ENCODE measurements at places on chromosomes 6 and 20. TPM values are rescaled to one million over a fixed set of nuclear protein-coding genes. Genes with fewer than 3 reads are reported as not detected.

The CST2 gene
- not detected for total RNA-seq

The TUBB1 gene
- total RNA-seq: 0.11 TPM

The HLA-DRA gene
- 585 TPM for total RNA-seq

DNA sequence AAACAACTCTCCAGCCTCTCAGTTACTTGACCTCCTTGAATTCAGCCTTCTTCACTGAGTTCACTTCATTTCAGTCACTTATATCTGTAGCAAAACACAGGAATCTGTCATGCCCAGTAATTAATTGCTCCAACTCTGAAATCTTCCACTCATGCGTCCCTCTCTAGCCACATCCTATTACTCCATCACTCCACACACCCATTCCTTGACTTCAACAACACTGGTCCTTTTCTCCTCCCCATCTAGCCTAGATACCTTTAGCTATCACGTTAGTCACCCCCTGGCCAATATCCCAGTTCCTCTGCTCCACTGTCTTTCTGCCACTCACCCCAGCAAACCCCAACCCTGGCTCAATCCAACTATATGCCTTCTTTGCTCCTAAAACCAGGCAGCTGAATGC, 7.7 kb downstream of the ZHX3 start:
- no peak for DNase-seq

DNA sequence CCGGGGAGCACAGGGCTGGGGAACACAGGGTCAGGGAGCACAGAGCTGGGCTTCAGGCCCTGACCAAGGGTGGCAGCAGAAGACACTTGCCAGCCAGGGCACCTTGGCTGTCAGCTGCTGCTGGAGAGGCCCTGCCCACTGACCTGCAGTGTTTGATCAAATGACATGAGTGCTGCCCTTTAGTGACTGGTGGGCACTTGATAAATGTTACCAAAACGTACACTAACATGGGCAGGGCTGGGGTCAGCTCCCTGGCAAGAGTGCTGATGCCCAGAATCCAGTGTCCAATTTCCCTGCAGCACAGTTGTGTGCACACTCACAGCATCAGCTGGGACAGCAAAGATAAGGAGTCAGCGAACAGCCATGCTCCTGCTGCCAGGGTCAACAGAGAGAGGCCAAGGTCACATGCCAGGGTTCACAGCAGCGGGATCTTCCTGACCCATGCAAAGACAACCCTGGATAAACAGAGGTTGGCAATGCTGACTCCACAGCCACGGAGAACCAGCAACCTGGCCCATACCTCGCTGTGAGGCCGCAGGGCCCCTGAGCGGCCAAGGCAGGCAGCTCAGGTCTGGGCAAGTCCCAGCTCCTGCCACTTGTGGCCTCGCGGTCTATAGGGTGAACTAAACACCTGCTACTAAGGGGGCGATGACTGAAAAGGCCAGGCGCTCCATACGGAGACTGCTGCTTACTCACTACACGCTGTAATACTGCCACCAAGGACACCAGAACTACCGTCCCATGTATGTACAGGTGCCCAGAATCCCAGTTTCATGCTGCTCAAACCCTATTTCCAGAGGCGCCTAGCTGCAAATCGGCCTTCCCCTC, 46.3 kb downstream of the NINL start:
- DNase-seq: no peak

- DNase-seq: no peak
Observed at GRCh38 chr6:1399085-1399780, 9.9 kb downstream of the FOXF2 start.

- DNase-seq: no peak
Observed at GRCh38 chr6:119012521-119012920, 65.9 kb downstream of the FAM184A start.

The ABHD16B gene
- 0.29 TPM for total RNA-seq

DNA sequence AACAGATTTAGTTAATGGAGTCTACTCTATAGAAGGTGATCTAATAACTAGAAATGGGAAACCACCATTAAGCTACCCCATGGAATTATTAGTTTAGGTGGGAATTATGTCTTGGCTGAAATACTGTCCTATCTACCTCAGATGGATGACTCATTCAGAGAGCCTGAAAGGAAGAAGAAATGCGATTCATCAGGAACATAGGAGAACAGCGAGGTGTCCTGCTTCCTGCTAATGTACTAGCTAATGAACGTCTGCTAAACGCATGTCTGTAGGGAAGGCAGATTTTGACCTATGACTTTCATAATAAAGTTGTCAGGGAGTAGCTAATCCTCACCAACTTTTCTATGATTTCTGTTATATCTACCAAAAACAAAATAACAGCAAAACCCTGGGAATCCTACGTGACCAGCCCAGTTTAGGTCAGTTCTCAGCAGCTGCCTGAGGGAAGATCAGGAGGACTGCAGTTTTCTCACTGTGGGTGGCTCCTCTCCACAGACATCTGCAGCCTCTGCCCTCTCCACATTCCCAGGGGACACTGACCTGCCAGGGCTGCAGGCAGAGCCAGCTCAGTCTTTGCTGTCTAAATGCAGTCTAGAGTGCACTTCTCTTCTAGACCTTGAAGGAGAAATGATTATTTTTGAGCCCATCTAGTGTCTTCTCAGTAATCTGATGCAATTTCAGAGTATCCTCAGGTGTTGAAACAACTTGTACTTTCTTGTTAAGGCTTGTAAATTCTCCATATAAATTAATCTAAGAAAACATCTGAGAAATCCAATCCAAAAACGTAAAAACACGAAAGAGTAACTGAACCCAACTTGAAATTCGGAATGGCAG, 18.1 kb upstream of the SFT2D1 start:
- DNase-seq: no peak

The RRAGD gene
- total RNA-seq: 17.6 TPM

GRCh38 chr6:4466769-4467480, 309.3 kb upstream of the CDYL start:
- no peak for DNase-seq

DNA sequence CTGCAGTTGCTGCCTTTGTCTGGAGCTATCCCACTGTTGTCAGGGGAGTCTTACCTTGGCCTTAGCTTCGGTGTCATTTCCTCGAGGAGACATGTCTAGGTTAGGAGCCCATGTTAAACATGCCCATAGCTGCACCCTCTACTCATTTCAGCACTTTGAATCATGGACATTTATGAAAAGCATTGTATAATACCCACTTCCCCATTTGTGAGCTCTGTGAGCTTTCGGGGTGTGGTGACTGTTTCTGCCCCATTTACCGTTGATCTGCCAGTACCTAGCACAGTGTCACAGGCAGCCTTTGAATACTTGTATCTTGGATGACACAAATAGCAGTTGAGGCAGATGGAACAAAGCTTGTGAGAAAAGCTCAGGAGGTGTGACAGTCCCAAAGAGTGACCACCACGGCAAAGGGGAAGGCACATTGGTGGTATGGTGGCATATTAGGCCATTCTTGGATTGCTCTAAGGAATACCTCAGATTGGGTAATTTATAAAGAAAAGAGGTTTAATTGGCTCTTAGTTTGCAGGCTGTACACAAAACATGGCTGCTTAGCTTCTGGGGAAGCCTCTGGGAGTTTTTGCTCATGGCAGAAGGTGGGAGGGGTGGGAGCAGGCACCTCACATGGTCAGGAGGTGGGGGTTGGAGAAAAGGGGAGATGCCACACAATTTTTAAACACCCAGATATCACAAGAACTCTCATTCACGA, 42.0 kb downstream of the JARID2 start:
- peak; percentile 64 for DNase-seq

The PMEPA1 gene
- total RNA-seq: 4.3 TPM

The SDHAF4 gene
- 19.3 TPM for total RNA-seq

DNA sequence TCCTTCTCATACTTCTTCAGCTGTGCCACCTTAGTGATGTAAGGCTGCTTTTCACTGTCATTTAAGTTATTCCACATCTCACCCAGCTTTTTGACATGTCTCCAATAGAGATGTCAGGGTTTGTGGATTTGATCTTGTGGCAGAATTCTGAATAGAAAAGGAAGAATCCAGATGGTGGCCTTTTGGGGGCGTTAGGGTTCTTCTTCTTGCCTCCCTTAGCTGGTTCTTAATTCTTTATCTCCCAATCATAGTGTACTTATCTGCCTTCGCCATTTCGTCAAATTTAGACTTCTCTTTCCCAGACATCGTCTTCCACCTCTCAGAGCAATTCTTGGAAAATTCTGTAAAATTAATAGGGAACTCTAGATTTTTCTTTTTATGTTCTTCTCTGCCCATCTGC, 422.9 kb downstream of the GJA1 start:
- no peak for DNase-seq

The POPDC3 gene
- not detected for total RNA-seq

The ADGB gene
- not detected for total RNA-seq

DNA sequence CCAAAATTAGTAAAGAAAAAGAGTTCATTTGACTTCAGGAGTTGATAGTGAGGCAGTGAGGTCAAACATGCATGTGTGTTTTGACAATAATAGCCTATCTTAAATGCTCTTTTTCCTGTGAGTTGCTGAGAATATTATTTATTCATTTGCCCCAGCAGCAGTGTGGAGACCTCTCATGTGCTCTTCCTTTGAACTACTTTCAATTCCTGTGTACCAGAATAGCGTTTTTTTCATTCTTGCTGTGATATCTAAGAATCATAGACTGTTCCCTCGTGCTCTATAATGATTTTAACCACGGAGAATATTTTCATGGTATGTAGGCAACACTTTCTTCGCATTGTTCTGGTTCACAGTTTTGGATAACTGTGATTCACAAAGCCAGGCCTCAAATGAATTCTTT, 5.2 kb downstream of the CDYL start:
- DNase-seq: peak; percentile 54

The PCSK2 gene
- not detected for total RNA-seq

DNA sequence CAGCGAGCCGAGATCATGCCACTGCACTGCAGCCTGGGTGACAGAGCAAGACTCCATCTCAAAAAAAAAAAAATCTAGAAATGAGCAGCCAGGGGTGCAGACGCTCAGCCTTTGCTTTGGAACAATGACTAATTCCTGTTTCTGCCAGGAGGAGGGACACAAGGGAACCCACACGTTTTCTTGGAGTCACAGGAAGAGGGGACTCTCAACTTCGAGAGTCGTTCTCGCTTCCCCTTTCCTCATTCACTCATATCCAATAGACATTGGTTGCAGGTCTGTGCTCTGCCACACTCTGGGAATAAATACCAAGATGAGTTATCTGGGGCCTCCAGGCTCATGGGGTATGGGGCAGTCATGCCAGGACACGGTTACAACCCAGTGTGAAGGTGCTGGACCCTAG, 91.5 kb upstream of the RREB1 start:
- DNase-seq: no peak

DNA sequence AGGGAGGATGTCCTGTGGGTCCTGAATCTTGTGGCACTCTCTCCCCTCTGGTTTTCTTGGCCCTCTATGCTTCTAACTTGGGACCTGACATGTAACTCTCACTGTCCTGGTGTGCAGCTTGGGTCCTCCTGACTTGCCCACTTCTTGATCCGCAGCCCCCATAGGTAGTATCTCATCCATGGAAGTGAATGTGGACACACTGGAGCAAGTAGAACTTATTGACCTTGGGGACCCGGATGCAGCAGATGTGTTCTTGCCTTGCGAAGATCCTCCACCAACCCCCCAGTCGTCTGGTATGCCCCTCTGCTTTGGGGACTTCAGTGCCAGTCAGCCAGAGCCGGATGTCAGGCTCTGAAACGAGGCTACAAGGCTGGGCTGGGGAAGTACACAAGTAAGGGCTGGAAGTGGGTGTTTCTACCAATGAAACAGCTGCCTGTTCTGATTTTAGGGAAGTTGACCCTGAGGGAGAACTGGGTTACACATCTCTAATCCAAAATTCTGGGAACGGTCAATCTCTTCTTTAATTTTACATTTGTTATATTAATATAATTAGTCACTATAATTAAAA, 641 bp downstream of the DBNDD2 start:
- DNase-seq: peak; percentile 27

The C2 gene
- 8.7 TPM for total RNA-seq

- DNase-seq: no peak
Observed at GRCh38 chr6:18016133-18016532, 28.7 kb upstream of the KIF13A start.

DNA sequence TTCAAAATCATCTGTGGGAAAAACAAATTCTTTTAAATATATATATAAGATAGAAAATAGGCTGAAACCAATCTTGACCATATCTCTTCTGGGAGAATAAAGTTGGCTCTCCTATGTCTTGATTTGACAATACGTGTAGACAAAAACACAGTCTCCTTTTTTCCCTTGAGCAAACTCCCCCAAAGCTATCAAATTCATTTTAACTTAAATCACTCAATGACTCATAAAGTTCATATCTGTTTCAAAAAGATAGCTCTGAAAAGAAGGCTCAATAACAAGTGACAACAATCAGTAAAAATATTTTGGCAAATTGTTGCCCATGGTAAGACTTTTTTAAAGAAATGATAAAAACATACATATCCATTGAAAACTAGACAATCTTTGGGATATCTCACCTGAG, 236.0 kb upstream of the TENT5A start:
- no peak for DNase-seq

The SIRPB2 gene
- total RNA-seq: not detected

- DNase-seq: no peak
Observed at GRCh38 chr6:22444330-22444729, 125.0 kb upstream of the HDGFL1 start.
